RCC 7860 (cell line): ENCODE measurements at places on chromosomes 3 and 15.

- DNase-seq = no peak
Observed at GRCh38 chr3:110332629-110333028, 739.0 kb upstream of the NECTIN3 start.

DNA sequence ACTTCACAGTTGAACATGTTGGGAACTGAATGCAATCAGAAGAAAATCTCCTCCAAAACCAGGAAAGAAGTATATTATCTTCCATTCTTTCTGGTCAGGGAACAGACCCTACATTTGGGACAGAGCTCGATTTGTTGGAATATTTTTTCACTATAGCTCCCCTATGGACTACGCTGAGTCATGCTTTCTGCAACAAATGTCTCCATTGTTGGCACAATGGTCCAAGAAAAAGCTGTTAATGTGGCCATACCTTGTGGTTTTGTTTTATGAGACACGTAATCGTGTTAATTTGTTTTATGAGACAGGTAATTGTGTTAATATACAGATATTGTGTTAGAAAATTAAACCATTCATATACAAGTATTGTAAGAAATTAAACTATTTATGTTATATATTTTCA is 101.4 kb downstream of the TGFBR2 start:
- no peak for DNase-seq

DNA sequence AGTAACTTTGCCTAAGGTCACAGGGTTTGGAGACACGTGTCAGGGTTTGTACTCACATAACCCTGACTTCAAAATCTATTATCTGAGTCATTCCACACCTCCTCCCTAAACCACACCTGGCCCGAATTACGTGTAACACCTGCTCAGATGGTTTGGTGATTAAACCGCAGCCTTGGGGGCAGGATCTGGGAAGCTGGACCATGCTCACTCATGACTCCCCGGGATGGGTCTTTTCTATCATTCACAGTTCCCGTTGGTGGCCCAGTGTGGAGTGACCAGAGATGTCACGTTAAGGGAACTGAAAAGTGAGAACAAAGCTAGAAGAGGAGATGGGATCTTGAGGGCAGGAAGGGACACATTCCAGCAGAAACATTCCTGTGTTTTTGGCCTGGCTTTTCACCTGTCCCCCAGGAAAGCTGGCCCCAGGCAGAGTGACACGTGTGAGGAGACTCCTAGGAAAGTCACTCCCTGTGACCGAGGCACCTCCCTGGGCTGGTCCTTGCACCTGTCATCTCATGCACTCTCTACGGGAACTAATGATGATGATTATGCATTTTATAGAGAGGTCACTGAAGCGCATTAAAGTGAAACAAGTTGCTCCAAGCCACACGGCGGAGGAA is 75.4 kb upstream of the POMGNT2 start:
- DNase-seq = no peak

DNA sequence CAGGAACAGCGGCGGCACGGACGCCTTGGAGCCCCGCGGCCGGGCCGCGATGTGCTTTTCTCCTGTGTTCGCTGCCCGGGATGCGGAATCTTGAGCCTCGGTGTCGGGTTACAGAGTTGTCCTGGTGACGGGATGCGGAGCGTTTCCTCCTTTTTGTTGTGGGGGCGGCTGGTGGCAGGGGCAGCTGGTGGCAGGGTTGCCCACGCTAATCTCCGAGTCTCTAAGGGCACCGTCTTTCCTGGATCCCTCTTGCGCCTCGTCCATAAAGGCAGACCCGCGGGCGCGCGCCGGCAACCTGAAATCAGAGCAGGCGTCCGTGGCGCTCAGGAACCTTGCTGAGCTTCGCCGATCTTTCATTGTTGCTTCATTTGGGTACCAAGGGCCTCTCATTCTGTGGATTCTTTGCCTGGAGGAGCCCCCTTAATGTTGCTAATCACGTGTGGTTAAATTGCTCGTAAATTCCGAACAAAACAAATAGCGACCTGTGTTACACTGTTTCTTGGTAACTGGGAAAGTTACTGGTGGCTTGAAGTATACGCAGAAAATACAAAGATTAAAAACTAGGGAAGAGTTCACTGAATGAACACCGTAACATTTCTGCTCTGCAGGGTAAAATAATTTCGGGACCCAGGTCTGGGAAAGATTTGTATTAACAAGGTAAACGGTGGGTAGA is 844 bp upstream of the PFN2 start:
- peak; percentile 66 for DNase-seq

DNA sequence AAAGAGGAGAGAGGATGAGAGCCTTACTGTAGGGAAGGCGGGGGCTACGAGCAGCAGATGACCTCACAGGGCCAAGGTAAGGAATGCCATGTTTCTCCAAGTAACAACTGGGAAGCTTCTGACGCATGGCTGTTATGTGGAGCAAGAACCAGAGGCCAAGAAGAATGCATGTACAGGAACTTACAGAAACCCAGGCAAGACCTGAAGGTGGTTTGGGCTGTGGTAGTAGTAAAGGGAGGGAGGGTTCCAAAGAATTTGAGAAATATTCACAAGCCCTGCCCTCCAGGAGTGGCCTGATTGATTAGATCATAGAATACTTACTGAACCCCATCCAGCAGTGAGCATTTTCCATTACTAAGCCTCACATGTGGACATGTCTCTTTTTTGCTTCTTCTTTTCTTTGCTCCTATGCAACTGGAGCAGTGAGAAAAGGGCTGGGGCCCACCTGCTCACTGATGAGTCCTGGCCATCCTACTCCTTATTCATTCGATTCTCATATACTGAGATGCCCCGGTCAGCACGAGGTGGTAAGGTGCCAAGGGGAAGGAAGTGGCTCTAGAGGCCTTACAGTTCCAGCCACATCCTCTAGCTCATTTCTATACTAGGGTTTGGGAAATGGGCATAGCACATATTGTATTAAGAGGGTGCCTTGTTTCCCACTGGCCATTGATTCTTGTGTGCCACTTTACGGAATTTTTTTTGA is 8.3 kb upstream of the SLC12A8 start:
- DNase-seq = no peak

- DNase-seq = no peak
Observed at GRCh38 chr3:58519668-58520402, 17.2 kb downstream of the ACOX2 start.

- peak; percentile 10 for DNase-seq
Observed at GRCh38 chr15:64651601-64652191, 123.7 kb downstream of the RBPMS2 start.

DNA sequence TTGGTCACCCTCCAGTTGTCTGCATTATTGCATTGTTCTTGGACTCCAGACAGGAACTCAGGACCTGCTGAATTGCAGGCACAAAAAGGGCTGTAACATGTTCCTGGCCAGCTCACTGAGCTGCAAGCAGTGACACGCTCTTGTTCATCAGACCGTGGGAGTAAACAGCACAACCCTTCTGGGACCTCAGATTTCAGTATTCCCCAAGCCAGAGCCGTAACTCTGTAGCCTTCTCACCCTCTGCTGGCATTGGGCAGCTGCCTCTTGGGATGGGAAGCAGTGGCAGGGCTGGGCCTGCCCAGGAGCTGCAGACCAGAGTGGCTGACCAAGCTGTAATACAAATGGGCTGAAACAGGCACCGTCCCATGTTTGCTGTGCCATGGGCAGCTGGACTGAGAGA is 607.1 kb upstream of the BCHE start:
- DNase-seq = peak; percentile 40

- no peak for DNase-seq
Observed at GRCh38 chr15:47486040-47486439, 231.3 kb upstream of the SEMA6D start.

- no peak for DNase-seq
Observed at GRCh38 chr15:32898414-32898813, 180.6 kb downstream of the GREM1 start.

- no peak for DNase-seq
Observed at GRCh38 chr3:170610321-170610884, 24.5 kb upstream of the SLC7A14 start.

GRCh38 chr15:47987461-47987860 is 133.3 kb upstream of the SLC24A5 start:
- DNase-seq = no peak

DNA sequence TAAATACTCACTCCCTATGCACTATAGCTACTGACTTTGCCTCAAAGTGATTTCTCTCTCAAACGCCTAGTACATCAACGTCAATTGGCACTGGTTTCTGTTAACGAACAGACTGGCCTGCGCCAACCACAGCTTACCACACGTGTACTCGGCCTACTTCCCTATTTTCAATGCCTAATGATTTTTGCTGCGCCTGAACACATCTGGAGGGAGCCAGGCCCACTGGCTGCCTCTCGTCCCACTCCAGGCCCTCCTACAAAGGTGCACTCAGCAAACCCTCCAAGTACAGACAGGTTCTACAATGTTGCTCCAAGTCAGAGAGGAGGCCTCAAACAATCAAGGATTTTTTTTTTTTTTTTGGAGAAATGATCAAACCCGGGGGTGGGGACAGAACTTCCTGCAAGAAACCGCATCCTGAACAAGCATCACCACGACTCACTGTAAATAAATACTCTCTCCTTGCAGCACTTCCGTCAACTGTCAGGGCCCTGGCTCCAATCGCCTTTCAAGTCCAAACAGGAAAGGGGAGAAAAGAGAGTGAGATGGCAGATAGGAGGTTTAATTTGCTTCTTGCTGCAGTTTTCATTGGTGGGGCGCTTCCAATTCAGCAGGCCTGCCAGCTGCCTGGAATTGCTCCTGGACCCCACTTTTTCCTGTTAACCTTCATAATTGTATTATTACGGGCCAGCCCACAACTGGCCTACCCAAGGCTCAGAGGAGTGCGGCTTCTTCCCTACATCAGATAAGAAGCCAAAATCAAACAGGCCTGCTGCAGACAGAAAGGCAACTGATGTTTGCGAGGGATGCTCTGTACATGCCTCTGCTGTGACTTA is 139.3 kb downstream of the FOXP1 start:
- peak; percentile 32 for DNase-seq

- no peak for DNase-seq
Observed at GRCh38 chr15:75704618-75705017, 8.0 kb downstream of the CSPG4 start.

GRCh38 chr3:165983284-165983683 is 146.1 kb upstream of the BCHE start:
- DNase-seq = no peak

DNA sequence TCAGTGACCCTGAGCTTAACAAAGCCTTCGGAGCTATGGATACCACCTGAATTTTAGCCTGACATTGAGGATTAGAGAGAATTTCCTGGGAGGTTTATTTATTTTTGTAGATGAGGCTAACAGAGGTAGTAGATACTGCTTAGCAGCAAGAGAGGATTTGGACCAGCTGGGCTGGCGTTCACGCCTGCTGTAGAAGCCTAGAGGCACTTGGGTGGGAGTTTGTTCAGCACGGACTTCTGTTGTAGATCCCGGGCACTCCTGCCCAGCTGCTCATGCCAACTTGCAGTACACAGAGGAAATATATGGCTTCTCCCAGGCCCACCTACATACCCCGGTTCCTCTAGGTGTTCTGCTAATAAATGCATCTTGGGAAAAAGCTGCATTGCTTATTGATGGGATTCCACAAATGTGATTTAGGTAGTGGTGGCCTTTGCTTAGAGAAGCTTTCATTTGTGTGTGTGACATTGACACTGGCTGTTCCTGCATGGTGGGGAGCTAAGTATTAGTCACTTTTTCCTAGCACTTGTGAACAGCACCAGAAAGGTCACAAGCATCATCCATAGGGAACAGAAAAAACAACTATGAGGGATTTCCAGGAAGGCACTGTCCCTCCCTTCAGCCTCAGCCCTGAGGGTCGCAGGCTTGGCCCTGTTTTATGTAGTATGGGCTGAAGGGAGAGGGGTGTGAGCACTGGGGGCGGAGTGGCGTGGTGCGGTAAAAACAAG is 324.8 kb upstream of the LRRFIP2 start:
- DNase-seq = no peak

DNA sequence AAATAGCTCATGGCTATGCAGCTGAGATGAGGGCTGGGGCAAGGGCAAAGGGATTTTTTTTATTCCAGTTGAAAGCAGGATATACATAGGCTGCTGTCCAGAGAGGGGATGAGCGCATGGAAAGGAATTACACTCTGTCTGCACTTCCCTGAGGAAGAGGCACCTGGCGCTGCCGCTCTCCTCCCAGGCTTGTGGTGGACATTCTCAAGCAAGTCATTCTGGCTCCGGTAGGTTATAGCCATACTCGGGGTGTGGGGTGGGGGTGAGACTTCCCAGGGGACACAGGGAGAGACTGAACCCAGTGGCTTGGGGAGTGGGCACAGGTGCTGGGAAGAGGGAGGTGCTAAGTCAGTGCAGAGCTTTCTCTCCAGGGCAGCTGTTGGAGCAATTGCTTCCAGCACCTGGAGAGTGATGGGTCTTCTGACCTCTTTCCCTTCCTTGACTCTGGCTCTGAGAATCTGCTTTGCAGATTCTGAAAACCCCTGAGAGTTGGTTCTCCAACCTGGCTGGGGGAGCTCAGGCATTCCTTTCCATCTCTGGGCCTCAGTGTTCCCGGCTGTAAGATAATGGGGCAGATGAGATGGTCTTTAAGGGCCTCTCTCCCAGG is 24.3 kb downstream of the CYP8B1 start:
- DNase-seq = no peak

- no peak for DNase-seq
Observed at GRCh38 chr15:91807122-91807521, 46.4 kb upstream of the SLCO3A1 start.

- DNase-seq = no peak
Observed at GRCh38 chr3:123113889-123114450, 47.1 kb downstream of the PDIA5 start.

DNA sequence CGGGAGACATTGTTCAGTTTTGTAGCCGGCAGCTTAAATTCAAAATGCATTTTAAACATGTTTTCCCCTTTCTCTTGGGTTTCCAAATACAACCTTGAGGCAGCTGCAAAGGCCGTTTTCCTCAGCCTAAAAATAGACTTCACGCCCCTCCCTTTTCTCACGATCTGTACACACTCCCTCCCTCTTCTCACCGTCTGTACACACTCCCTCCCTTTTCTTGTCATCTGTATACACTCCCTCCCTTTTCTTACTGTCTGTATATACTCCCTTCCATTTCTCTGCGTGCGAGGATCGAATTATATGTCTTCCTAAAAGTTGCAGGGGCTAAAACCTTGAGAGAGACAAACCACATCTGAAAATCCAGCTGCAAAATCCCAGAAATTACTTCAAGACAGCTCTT is 8.9 kb downstream of the MUC4 start:
- DNase-seq = no peak

GRCh38 chr3:136862617-136863322 is 762 bp downstream of the NCK1 start:
- peak; percentile 47 for DNase-seq

GRCh38 chr3:11563865-11564185 is 79.9 kb downstream of the VGLL4 start:
- DNase-seq = no peak

DNA sequence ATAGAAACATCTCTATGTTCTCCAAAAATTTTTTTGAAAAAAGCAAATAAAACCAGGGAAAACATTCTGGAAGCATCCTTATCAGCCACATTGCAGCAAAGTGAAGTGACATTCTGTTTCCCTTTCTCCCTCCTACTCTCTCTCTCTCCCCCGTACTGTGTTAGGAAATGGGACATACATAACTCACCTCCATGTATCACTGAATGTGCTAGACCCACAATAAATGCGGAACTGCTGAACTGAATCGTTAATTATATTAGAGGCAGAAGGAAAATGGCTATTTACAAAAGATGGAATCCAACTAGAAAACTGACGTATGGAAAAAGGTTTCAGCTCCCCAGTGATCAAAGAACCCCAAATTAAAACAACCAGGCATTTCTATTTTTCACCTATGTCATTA is 129.8 kb downstream of the MINAR1 start:
- DNase-seq = no peak

- no peak for DNase-seq
Observed at GRCh38 chr3:156163848-156164247, 43.5 kb downstream of the KCNAB1 start.
